Activated gamma-delta T cell treated with Interleukin-2 at 50 U/mL for 16 hours (primary cell): ENCODE measurements at places on chromosomes 6 and 20.

DNA sequence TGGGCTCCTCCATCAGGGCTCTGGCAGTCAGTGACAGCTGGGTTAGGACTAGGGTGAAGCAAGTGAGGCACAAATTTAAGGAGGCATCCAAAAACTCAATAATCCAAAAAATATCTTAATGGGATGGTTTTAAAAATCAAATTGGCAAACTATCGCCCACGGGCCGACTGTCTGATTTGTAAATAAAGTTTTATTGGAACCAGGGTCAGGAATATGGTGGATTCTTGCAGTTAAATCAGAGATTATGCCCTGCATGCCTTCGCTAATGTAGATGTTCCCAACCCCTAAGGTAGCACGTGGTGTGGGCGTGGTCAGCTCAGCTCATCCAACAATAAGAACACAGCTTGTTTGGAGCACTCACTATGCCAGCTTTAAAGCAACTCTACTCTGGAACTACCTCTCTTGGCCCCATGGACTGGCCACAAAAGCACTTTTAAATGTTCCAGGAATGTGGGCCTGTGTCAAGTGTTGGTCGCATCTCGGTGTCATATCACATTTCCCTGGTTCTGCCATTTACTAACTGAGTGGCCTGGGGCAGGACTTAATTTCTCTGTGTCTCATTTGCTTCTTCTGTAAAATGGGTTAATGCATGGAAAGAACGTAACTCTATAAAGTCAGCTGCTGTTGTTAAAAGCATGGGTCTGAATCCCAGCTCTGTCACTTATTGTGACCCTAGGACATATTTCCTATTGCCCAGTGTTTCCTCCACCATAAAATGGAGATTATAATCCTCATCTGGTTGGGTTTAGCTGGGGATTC, 7.0 kb downstream of the TP53RK start:
- no peak for DNase-seq

DNA sequence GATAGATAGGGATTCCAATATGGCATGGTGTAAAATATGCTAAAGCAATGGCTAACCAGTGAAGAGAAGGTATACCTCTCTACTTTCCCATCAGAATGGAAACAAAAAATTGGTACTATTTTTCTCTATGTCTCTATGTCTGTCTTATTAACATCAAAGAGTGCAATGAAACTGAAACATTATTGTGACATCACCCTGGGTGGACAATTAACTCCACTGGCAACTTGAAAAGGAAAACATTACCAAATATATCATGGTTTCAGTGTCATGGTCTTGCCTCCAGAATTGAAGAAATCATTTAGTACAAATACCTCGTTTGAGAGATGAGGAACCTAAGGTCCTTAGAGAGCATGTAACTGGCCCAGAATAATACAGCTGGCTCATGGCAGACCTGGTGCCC, 1132.5 kb upstream of the MAP3K7 start:
- DNase-seq = no peak

DNA sequence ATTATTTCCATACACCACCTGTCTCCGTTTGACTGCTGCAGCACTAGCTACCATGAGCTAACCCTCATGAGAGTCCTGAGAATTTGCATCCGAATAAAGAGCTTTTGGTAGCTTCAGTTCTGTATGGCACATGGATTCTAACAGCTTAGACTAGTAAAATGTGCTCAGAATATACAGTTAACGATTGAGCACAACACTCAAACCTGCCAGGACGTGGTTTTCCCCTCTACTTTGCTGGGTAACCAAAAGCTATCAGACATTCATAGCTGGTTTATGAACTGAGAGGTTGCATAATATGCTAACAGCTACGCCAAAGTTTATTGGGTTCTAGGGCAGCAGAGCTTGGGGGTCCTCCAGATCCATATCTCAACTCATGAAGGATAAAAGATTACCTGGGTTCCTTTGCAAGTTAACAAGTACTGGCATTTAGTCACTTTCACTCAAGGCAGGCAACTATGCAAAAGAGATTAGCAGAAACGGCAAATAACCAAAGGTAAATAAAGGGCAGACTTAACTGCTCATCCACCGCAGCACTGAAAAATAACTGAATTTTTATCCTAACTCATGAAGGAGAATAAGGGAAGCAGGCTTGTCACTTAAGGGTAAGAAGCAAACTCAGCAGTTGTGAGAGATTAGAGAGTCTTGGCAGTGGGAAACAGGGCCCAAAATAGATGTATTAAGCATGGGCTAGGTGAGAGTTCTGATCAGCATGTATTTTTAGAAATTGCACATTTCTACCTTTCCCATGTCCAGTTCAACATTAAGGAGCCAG, 29.4 kb downstream of the NUDT3 start:
- no peak for DNase-seq

GRCh38 chr6:52552278-52552643, 24.6 kb downstream of the TRAM2 start:
- DNase-seq = no peak

GRCh38 chr20:33659341-33660034, 2.6 kb upstream of the C20orf144 start:
- no peak for DNase-seq

DNA sequence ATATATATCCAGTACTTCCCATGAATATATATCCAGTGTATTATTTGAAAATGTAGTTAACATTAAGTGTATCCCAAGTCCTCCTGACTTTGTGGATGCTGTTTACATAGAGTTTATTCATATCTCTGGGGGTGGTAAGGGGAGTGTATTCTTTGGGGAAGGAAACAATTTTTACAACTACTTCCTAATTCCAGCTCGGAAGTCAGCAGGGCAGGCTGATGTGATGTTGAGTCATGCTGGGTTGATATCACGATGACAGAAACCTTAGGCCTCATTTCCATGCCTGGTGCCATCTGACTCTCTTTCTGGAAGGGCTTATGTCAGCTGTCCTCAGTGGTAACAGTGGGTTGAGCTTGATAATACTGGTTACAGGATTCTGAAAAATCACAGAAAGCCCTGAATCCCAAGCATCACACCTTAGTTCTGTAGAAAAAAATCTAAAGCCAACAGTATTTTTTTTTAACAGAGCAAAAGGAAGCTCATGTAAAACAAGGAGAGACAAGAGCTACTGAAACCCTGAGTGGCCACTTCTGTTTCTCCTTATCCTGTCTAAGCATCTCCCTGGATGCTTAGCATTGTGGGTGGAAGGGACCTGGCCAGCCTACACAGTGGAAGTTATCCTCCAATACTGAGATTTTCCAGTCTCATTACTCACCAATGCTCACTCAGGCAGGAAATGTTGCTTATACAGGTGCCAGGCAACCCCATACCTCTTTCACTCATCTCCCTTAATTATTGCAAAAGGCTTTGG, 75.2 kb upstream of the IYD start:
- DNase-seq = no peak

- DNase-seq = no peak
Measured at GRCh38 chr6:27892649-27893058, 19.5 kb downstream of the OR2B2 start.

DNA sequence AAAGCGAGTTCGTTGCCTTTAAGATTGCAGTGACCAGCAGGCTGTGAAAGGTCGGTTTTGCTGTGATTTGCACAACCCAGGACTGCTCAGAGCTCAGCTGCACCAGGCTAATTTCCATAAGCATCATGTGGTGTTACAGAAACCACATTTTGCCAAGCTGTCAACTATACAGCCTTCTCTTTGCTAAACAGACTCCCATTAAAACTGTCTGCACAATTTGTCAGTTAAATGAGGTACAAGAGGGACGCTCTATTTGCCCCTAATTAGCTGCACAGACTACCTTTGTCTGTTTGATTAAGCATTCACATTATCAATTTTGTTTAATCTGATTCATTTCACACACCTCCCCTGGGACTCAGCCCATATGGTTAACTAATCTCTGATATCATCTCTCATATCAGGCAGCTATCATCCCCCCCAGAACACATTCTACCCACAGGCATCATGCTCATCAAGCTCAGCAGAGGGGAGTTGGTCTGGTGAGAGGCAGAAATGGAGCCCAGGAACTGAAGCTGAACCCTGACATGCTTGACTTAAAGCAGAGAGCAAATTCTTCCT, 62.1 kb downstream of the OLIG3 start:
- DNase-seq = no peak

GRCh38 chr6:44194326-44194725, 22.4 kb upstream of the MYMX start:
- DNase-seq = no peak

DNA sequence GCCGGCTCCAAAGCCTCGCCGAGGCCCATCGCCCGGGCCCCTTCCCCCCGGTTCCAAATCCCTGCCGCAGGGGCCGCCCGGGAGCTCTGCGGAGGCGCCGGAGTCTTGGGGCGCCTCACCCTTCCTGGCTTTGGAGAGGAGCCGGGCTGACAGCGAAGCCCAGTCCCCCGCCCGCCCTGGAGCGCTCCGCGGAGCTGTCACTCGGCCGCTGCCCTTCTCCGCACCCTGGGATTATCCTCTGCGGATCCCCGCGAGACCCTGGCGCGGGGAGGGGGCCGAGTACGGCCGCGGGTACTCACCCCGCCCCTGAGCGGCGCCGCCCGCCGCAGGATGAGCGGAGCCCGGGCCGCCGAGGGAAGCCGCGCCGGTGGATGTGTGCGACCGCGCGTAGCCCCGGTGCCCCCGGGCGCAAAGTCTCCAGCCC, 343 bp downstream of the SNAP91 start:
- DNase-seq = no peak

GRCh38 chr6:47231151-47231550, 78.6 kb downstream of the TNFRSF21 start:
- DNase-seq = no peak

DNA sequence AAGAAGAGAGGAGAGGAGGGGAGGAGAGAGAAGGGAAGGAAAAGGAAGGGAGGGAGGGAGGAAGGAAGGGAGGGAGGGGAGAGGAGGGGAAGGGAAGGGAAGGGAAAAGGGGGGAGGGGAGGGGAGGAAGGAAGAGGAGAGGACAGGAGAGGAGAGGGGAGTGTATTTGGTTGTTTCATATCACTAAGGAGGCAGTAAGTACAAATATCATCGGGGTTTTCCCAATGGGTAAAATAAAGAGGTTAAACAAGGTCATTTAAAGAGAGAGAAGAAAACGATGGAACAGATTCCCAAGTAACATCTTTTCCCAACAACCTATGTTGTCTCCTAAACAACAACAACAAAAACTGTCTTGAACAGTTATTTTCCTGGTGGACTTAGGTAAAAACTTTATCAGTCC, 43.6 kb downstream of the MBOAT1 start:
- DNase-seq = no peak

GRCh38 chr6:160102956-160103824, 18.4 kb upstream of the SLC22A1 start:
- no peak for DNase-seq

DNA sequence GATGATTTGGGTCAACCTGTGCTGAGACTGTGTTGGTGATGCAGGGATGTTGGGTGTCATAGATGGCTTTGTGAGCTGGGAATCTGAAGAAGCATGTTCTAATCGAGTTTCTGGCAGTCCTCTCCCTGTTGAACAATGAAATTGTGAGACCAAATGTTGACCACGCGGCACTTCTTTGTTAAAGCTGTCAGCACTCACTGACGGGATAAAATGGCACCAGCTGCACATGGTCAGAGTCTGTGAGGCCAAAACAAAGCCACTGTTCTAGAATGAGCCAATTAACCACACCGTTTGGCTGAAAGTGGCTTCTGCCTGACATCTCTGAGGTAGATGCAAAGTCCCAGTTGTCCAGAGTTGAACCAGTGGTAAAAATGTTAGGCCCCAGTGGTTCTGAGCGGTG, 562.2 kb downstream of the KIF16B start:
- DNase-seq = no peak
